ENCODE measurements at places on chromosomes 13 and 19.
A peak's percentile ranks its signal among the peaks of the same experiment; 100 is the strongest.

- no peak for DNase-seq
Measured at GRCh38 chr13:110227864-110228643, 78.9 kb downstream of the COL4A1 start.

DNA sequence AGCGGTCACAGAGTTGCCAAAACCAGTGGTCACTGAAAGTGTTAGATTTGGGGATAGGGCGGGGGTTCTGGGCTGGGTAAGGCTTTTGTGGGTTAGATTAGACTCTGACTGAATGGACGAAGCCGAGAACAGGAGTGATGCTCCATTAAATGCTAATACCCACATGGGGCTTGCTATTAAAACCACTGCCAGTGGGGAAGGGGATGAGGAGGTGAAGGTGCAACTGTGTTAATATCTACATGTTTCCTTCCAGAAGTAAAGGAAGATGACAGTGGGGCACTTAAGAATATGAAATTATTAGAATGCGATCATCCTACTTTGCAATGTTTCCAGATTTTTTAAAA lies 573 bp upstream of the ZNF614 start:
- no peak for DNase-seq

DNA sequence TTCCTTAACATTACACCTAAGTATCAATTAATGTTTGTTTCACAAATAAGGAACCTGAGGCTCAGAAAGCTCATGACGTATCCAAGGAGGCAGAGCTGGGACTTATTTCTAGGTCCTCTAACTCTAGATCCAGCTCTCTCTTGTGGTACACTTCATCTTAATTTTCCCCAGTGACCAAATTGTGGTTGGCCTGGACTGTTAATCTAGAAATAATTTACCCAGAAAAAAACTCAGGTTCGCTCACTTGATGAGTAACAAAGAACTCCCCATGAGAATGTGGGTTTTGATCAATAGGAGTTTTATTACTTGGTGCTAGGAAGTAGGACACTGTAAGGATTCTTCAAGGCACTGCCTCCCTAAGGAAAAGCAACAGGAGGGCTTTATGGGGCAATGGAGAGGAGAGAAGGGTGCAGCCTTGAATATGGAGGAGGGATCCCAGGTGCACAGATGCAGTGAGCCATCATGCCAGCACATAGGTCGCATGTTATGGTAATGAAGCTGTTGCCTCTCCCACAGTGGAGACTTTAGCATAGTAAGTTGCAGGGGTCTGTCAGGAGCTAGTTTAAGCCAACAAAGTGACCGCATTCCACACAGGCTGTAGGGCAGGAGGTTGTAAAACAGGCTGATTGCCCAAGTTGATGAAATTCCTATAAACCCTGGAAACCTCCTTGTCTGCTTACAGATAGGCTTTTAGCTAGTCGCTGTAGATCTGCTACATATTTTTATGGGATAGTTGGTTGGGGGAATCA lies 14.7 kb downstream of the RAP2A start:
- no peak for DNase-seq

- DNase-seq: peak; percentile 12
Measured at GRCh38 chr13:73417012-73417615, 358.3 kb downstream of the KLF5 start.

- DNase-seq: no peak
Measured at GRCh38 chr13:105960326-105960725, 575.1 kb downstream of the EFNB2 start.

- DNase-seq: peak; percentile 30
Measured at GRCh38 chr13:69565334-69565733, 542.3 kb upstream of the ATXN8OS start.

DNA sequence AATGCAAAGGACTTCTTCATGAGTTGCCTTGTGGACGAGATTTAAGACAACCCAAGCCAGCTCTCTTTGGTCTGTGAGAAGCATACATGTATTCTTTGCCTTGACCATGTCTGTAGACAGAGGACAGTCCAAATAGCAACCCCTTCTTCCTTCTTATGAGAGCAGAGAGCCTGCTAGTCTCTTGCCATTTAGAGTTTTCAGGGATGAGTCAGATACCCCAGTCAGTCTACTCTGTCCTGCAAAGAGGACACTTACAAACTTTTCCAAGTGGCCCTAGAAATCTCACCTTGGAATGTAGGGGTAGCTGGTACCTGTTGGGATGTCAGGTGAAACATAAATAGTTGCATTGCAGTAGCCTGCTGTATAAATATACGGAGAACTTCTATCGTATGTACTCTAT lies 36.7 kb downstream of the DNAJC3 start:
- DNase-seq: peak; percentile 20

GRCh38 chr13:100356426-100356825 lies 232.2 kb downstream of the GGACT start:
- peak; percentile 40 for DNase-seq

- no peak for DNase-seq
Measured at GRCh38 chr13:66036024-66036614, 1194.0 kb downstream of the PCDH9 start.

DNA sequence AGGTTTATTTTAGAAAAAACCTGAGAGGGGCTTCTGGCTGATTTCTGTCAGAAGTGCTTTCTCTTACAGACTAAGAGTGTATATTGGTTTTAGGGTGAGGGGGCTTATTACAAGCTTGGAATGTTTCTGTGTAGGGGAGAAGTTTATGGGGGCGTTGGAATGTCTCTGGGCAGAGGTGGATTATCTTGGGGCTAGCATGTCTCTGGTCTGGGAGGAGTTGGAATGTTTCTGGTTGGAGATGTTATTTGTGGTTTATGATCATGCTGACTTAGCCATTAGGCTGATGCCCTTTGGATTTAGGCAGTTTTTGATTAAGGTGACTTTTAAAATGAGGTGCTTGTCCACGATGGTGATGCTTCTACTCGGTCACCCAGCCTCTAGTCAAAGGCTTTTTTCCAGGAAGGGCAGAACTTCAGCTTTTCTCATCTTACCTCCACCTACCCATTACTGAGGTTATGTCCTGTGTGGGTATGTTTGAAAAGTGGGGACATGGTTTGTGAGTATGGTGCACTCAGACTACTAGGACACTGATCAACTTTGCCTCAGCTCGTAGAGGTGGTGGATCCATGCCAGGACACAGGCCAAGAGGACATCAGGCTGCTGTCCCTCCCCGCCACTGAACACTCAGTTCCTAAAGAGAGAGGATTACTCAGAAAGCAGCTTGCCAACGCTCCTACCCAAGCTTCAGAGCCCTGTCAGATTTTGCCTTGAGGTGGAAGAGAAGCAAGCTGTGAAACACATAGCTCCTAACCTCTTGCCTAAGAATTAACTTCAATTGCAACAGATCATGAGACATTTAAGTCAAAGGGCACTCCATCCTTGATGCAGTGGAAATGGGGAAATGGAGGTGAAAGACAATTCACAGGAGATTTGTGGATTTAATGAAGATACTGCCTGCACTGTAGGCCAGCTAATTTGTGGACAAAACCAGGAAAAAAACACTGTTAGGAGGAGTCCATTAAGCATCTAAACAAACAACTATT lies 63.6 kb downstream of the ZNF44 start:
- DNase-seq: no peak

DNA sequence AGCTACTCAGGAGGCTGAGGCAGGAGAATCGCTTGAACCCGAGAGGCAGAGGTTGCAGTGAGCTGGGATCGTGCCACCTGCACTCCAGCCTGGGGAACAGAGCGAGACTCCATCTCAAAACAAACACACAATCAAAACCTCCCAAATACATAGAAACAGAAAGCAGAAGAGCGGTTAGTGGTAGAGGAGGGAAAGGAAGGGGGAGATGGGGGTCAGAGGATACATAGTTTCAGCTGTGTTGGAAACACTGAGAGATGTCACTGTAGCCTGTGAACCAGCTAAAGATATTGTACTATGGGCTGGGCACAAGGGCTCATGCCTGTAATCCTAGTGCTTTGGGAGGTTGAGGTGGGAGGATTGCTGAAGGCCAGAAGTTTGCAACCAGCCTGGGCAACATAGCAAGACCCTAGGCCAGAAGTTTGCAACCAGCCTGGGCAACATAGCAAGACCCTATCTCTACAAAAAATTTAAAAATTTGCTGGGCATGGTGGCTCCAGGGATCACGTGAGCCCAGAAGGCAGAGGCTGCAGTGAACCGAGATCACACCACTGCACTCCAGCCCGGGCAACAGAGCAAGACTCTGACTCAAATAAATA lies 49.9 kb downstream of the GNG7 start:
- DNase-seq: no peak

DNA sequence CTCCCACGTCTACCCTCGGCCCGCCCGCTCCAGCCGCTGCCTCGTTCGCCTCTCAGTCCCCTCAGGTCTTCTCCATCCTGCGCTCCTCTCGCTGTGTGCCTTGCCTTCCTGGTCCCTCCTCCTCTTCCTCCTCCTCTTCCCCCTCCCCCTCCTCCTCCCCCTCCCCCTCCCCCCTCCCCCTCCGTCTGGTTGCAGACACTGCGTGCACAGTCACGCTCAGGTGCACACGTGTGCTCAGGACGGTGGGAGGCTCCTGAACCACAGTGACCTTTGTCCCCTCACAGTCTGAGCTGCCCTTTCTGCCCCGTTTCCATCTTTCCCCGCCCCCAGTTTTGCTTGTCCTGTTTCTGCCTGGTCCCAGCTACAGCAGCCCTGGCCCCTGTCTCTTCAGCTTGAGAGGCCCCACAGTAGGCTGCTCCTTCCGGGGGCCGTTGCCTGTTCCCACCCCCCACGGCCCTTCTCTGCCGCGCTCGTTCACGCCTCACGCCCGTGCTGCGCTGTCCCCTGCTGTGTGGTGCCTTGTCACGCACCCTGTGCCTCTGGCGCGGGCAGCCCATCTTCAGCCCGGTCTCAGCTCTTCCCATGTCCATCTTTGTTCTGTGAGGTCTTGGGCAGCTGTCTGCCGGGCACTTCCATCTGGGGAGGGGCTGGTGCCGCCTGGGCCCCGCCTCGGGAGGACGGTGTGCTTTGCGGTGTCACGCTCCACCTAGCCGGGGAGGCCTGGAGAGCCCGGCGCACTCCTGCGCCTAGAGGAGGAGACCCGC lies 13.8 kb upstream of the RPS15 start:
- DNase-seq: no peak

DNA sequence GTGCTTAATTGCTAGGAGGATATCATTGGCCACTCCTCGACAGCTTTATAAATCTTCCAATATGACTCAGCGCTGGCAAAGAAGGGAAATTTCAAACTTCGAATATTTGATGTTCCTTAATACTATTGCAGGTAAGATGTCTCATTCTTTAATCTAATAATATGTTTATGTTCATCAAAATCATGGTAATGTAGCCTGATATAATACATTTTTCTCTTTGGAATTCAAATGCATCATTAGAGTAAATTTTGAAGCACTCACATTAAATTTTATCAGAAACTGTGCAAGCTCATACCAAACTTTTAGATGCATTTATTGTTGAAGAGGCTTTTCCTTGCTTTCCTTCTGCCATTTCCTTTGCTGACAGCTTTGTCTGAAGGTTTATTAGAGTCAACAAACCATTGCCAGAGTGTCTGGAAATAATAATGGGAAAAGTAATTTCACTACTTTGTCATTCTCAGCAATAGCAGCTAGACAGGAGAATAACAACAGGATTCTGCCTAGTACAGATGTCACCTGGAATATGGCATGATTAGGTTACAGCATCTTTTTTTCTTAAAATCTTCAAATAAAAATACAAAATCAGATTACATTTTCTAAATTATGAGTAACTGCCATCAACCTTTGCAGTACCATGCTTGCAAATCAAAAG lies 78.6 kb upstream of the MAB21L1 start:
- no peak for DNase-seq

DNA sequence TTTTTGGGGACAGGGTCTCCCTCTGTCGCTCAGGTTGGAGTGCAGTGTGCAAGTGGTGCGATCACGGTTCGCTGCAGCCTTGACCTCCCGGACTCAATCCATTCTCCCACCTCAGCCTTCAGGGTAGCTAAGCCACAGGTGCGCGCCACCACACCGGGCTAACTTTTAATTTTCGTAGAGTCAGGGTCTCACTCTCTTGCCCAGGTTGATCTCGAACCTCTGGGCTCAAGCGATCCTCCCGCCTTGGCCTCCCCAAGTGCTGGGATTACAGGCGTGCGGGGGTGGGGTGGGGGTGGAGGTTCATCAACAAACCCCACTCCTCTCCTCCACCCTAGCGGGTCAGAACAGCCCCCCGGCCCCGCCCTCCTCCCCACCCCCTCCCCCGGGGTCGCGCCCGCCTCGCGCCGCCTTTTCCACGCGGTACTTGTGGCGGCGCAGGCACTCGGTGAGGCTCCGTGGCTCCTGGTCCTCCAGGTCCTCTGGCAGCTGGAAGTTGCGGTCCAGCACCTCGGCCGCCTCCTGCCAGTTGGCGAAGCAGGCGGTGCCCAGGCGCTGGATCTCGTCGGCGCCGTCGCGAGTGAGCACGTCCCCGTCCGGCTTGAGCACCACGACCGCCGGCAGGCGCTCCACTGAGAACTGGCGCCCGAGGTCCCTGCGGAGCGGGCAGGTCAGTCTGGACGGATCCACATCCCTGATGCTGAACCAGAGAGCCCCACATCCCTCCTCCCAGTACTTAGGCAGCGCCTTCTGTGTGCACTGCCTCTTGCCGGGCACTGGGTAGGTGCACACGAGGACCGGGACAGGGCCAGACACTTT lies 5.2 kb downstream of the NXNL1 start:
- no peak for DNase-seq

- no peak for DNase-seq
Measured at GRCh38 chr13:76552041-76552772, 334.0 kb downstream of the KCTD12 start.

DNA sequence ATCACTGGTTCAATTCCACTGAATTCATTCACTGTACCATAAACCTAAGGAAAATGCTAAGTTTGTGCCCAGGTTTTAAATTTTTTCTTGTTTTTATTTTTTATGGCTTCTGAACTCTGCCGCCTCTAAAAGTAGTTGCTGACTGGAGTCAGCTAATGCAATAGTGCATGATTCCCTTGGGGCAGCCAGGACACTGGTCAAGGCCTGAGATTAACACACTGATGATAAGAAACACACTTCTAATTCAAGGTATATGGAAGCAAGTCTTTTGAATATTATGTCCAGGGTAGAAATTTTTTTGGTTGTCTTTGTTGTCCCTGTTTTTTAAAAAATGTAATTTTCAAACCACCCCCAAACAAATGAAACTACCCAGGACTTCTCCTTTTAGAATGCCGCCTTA lies 72.2 kb downstream of the CDADC1 start:
- DNase-seq: no peak

Measured in fibroblast of skin of right biceps (primary cell).